NAMALWA (cell line): ENCODE measurements at places on chromosomes 7 and 10.

- no peak for DNase-seq
Observed at GRCh38 chr10:86354761-86355540, 11.6 kb downstream of the GRID1 start.

DNA sequence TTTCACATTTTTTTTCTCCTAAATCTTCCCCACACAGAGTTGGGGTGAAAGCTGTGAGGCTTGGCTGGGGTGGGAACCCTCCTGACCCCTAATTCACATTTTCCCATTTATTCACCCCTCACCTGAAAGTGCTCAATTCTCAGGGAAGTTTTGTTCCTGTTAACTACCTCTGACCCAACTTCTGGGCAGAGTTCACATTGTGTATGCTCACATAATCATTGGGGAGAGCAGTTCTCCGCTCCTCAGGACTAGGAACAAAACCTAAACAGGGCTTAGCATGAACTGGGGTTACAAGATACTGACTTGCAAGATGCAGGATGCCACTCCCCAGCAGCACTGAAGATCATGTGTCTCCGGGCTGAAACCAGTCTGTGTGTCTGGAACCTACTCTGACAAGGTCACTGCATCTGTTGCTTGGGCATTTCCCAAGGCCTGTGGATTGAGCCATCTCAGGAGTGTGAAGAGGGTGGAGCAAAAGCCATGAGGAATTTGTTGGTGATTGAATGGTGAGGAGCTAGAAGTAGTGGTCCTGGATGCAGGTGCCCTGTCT lies 258.1 kb upstream of the IGFBP3 start:
- no peak for DNase-seq

- DNase-seq: no peak
Observed at GRCh38 chr7:16223963-16224707, 197.2 kb downstream of the CRPPA start.

DNA sequence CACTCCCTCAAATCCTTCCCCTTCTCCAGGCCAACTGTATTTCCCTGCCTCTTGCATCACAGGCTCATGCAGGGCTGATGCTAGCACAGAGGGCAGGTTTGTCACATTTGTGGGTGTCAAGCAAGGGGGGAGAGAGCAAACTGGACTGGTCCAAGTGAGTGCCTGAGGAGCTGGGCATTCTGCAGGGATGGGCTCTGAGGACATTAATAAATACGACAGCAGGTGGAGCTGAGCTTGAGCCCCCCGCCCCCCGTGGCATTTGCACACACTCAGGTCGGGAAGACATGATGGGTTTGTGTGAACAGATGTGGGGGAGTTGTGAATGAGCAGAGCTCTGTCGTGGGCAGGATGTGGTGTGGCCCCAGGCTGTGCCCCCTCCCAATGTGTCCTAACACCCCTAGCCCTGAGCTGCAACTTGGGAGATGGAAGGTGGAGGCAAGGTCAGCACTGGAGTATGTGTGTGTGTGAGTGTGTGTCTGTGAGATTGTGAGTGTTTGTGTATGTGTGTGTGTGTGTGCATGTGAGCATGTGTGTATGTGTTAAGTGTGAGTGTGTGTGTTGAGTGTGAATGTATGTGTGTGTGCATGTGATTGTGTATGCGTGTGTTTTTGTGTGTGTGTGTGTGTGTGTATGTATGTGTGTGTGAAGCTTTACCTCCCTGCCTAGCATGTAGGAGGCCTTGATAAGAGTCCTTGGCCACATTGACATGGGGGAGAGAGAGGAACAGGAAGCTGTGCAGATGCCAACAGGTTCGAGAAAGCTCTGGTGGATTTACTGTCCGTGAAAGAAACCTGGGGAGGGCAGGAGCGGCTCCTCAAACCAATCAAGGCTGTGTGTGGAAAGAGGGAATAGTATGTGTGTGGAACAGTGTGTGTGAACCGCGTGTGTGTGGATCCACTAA lies 9.1 kb downstream of the RASSF4 start:
- DNase-seq: no peak
